ENCODE measurements at places on chromosomes 6 and 20.

- DNase-seq: no peak
Observed at GRCh38 chr20:17345321-17345720, 118.5 kb downstream of the PCSK2 start.

- no peak for DNase-seq
Observed at GRCh38 chr6:3138341-3138740, 19.0 kb downstream of the TUBB2A start.

DNA sequence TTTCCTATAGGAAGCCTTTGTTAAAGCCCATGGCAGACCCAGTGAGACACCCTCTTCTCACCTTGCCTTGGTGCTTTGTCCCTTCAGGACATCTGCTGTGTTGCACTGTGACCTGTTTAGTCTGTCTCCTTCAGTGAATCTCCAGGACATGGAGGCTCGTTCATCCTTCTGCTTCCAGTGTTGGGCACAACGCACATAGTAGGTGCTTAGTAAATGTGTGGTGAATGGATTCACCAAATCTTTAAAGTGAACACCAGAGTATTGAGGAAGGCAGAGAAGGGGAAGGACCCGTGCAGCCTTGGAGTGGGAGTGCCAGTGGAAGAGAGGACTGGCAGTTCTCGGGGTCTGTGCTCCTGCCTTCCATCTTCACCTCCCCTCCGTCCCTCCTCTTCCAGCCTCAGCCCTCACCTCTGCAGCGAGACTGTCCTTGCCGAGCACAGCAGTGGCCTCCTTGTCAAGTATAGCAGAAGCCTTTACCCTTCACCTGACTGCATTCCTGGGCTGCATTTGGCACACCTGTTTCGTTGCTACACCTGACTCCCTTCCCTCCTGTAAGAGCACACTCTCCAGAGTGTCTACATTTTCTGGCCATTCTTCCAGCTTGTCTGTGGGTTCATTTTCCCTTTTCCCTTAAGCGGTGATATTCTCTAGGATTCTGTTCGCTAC lies 49.2 kb downstream of the ARID1B start:
- no peak for DNase-seq

GRCh38 chr6:147390909-147391536 lies 117.5 kb upstream of the SAMD5 start:
- DNase-seq: no peak

GRCh38 chr6:51535327-51535726 lies 552.1 kb downstream of the PKHD1 start:
- no peak for DNase-seq

- no peak for DNase-seq
Observed at GRCh38 chr6:8549074-8549790, 113.9 kb upstream of the SLC35B3 start.

GRCh38 chr20:32855387-32855786 lies 3.3 kb upstream of the EFCAB8 start:
- DNase-seq: no peak

Measured in AG04449 (cell line).